ENCODE measurements at places on chromosomes 3 and 15. TPM values are rescaled to one million over a fixed set of nuclear protein-coding genes. Genes with fewer than 3 reads are reported as not detected.

DNA sequence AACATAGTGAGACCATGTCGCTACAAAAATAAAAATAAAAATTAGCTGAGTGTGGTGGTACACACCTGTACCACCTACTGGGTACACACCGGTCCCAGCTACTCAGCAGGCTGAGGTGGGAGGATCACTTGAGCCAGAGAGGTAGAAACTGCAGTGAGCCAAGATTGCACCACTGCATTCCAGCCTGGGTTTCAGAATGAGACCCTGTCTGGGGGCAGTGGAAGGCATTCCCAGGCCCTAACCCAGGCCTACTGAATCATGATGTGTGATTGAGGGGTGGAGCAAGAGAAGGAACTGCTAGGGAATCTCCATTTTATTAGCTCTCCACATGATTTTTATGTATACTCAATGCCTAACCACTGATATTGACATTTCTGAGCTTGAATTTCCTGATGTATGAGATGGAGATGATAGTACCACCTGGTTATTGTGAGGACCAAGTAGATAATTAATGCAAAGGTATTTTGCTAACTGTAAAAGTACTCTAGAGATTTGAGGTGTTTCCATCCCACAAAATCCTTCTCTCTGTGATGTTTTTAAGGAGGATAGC, 169.5 kb upstream of the UMPS start:
- no peak for DNase-seq

Gene ARPC4
- total RNA-seq, result 146 TPM

GRCh38 chr3:157175691-157176507, 16.0 kb upstream of the CCNL1 start:
- peak; percentile 65 for DNase-seq

DNA sequence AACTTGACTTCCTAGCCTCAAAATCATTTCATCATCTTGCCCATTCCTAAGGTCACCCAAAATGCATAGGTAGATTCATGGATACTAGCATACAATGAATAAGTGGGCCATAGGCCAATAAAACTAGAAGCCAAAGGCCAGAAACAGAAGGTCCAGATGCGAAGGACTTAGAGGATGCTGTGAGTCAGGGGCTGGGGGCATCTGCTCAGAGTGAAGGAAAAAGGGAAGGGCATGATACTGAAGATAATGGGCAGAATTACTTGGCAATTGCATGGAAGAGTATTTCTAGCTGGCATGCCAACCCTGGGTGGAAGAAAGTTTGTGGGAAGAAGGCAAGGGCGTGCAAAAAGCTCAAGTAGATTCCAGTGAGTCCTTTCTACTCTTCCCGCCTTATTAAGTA, 27.5 kb downstream of the ILDR1 start:
- DNase-seq, result no peak

GRCh38 chr15:99478977-99479376, 86.8 kb upstream of the MEF2A start:
- no peak for DNase-seq

Gene AHSG
- not detected for total RNA-seq

DNA sequence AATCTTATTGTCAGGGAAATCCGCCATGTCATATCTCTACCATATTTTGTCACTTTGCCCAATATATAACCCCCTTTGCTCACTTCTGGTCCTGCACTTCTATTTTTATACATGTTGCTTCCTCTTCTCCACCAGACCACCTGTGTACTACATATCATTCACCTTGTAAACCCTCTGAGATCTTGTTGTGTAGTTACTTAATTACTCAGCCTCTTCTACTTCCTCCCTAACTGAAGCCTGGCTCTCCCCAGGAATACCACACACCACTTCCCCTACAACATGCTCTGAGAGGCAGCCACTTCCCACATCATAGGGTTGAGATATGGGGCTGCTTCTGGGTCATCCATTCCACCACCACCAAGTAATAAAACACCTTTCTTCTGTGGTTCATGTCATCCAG, 10.0 kb downstream of the HEXA start:
- no peak for DNase-seq

DNA sequence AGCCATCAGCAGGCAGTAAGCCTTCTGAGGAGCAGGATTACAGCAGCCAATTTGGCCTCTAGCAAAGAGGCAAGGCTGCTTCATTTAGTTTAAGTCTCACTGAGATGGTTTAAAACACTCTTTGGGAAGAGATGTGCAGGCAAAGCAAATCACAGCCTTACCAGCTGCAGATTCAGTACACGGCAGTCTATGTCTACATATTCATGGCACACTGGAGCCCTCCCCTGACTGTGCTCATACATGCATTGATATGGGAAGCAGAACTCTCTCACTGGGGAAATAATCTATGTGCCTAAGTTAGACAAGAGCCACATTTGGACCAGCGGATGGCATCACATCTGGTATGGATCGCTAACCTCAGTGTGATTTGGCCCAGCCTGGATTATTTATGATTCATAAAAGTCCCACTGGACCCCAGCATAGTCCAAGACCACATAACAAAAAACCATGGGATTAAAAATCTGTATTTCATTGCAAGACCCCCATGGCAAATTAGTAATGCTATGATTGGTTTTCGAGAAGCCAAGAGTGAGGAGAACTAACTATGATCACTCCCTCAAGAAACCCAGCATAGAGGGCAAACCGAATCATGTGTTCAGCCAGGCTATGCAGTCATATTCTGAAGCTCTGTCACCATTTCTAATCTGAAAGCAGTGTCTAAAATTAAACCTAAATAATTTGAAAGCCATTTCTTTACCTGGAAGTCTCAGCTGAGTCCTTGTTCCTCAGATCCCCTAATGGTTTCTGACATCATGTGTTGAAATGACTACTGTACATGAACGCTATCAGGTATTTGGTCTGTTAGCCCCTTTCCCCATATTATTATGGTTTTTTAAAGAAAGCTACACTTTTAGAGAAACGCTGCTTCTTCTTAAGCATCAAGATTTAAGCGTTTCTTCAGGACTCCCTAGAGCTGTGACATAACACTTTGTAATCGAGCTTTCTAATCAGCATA, 1.2 kb downstream of the PRICKLE2 start:
- no peak for DNase-seq

Gene FGF12
- total RNA-seq, result 22.9 TPM

Gene RAB11A
- 300 TPM for total RNA-seq

Gene TMEM45A
- total RNA-seq, result 8.1 TPM

- peak; percentile 33 for DNase-seq
Measured at GRCh38 chr15:78675206-78675605, 34.2 kb upstream of the CHRNB4 start.

Gene MED12L
- 16.6 TPM for total RNA-seq

DNA sequence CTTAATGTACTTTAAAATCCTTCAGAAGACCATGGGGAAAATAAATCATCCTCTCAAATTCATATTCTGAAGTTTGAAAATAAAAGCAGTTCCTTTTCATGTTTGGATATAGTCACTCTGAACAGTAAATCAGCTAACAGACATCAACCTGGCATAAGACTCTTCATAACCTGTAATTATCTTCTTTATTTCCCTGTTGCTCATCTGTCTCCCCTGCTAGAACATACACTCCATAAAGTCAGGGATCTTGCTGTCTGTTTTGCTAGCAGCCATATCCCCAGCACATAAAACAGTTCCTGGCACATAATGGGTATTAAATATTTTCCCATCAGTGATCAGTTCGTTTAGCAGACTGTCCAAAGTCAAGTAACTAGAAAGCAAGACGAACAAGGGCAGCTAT, 11.2 kb downstream of the VGLL4 start:
- no peak for DNase-seq

DNA sequence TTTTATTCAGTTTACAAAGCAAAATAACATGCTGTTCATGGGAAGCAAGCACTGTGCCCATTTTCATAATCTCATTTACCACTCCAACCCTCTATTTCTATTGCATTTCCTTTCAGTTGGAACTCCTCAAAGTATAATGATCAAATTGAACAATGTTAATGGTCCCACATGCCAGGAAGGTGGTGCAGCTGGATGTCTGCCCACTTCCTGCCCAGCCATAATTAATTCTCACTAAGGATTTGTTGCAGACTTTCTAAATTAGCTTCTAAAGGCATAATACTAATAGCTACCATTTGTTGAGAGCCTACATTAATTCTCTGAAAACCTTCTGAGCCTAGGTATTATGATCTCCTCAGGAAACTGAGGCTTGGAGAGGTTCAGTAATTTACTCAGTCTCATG, 316.1 kb upstream of the TPM1 start:
- no peak for DNase-seq

GRCh38 chr3:15924914-15925313, 127.1 kb upstream of the ANKRD28 start:
- no peak for DNase-seq

Gene C3orf49
- total RNA-seq, result not detected

DNA sequence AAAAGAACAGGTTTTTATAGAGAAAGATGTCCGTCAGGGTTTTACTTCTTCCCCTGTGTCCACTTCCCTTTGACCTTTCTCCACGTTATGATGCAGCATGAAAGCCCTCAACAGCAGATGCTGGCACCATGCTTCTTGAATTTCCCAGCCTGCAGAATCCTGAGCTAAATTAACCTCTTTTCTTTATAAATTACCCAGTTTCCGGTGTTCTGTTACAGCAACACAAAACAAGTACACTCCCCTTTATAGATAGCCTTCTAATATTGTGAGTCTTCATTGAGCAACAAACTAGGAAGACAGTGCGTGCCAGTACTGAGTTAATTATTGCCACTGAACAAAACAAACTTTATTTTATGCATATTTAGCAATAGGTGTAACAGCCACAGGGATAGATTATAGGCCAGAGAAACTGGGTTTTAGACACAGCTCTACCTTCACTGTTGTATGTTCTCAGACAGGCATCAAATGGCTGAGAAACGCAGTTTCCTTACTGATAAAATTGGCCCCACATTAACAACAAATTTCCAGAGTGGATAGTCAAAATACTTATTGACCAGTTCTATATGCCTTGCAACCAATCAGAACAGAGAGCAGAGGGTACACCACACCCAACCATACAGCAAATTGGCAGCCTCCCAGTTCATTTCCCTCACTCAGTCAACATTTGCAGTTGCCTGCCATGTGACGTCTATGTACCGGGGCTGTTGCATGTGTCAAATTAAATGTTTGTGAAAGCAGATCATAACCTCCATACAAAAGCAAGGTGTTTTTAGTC, 14.4 kb upstream of the TBL1XR1 start:
- DNase-seq, result no peak

- DNase-seq, result no peak
Measured at GRCh38 chr3:98918586-98918985, 17.1 kb upstream of the DCBLD2 start.

DNA sequence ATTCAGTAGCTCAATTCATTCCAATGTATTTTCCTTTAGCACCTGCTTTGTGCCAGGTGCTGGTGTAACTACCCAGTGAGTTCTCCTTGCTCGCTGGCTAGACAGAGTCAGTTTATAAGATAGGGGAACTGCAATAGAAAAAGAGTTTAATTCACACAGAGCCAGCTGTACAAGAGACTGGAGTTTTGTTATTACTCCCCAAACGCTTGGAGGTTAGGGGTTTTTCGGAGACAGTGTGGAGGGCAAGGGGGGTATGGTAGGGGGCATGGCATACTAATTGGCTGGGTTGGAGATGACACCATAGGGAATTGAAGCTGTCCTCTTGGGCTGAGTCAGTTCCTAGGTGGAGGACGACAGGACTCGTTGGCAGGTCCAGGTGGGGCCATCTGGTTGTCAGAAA, 5.4 kb upstream of the CFAP91 start:
- DNase-seq, result no peak

- DNase-seq, result no peak
Measured at GRCh38 chr3:155019575-155019974, 60.5 kb upstream of the MME start.

Gene STRA6
- total RNA-seq, result 26.2 TPM

- no peak for DNase-seq
Measured at GRCh38 chr15:49101536-49101935, 53.9 kb downstream of the COPS2 start.

GRCh38 chr15:64842096-64842939, 603 bp downstream of the PLEKHO2 start:
- DNase-seq, result peak; percentile 64

DNA sequence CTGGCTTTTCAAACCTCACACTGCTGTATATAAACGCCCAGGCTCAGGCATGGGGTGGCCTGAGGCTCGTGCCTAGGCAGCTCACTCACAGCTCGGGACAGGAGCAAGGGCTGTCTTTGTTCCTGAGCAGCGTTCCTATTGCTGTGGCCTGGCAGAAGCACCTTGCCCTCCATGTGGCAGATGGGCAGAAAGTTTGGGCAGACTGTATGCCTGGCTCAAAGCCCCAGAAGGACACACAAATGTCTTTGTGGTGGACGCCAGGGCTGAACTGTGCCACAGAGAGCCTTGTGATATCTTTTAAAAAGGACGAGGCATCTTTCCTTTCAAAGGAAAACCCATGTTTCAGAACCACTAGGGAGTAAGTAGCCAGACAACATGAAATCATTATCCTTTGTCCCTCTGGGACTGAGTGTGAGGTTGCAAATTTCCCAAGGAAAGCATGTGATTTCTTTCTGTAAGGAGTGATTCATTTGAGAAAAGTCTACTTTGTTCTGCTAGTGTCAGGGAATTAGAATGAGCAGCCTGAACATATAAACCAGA, 29.3 kb upstream of the UBE2E1 start:
- peak; percentile 48 for DNase-seq

DNA sequence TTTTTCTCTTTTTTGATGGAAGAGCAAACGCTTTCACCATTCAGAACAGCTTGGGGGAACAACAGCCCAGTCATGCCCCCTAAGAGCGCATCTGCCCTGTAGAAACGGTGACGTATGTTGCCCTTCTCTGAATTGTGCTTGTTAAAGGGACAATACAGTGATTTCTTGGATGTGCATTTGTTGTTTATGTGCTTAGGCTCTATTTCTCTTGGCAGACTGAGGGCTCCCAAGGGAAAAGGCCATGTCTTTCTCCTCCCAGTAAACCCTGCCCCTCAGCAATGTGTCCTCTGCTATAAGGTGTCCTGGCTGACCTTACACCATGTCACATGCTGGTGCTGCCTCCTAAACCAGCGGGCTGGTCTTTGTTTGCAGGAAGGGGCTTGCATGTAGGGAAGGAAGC, 346.1 kb downstream of the EPHB1 start:
- no peak for DNase-seq

Gene FILIP1L
- 0.45 TPM for total RNA-seq

DNA sequence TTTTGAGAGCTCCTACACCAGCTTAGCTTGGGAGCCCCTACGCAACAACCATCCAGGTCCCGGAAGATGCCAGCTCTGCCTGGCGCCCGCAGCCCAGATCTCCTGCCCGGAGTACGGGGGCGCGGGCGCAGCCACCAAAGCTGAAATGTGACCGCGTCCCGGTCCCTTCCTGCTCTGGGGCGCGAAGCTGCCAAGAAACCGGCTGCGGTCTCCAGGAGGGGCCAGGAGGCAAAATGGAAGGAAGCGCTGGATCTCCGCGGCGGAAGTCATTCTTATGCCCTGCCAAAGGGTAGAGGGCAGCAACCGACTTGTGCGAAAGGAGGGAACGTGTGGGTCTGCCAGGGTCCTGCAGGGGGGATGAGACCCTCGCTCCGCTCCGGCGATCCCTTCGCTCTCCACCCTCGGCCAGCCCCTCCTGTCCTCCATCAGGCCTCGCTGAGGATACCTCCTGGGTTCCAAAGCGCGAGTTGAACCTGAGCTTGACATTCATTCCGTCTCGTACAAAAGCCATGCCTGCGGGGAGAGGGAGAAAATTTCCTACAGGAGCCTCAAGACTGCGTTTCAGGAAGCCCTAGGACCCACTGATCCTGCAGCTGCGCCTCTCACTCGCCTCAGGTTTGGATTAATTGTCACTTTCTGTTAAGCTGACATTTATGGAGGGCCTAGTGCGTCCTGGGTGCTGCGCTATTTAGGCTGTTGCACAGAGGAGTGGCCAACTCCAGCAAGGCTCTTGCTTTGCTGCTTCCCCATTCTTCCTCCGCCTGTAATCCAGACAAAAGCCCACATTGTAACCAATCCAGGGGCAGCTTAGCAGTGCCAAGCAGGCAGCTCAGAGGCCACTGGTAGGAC, 98.3 kb upstream of the VGLL3 start:
- no peak for DNase-seq

GRCh38 chr3:181707980-181708379, 3.7 kb upstream of the SOX2 start:
- peak; percentile 64 for DNase-seq

Data from endodermal cell (in vitro differentiated cells).